ENCODE measurements at places on chromosomes 3 and 15. TPM values are rescaled to one million over a fixed set of nuclear protein-coding genes. Genes with fewer than 3 reads are reported as not detected.

The UMPS gene
- 28.0 TPM for total RNA-seq

The MUC20 gene
- 2.7 TPM for total RNA-seq

The EOMES gene
- not detected for total RNA-seq

The EIF2B5 gene
- 37.3 TPM for total RNA-seq

The CYP1A2 gene
- not detected for total RNA-seq

The GP9 gene
- total RNA-seq, result not detected

The SMCO1 gene
- not detected for total RNA-seq

The CCDC9B gene
- 14.1 TPM for total RNA-seq

The HES1 gene
- total RNA-seq, result 6.6 TPM

The FBXW12 gene
- 0.66 TPM for total RNA-seq
